ENCODE measurements at places on chromosomes 12 and 14. TPM values are rescaled to one million over a fixed set of nuclear protein-coding genes. Genes with fewer than 3 reads are reported as not detected.

The MCRS1 gene
- total RNA-seq = 45.6 TPM

The RD3L gene
- total RNA-seq = not detected

The WSCD2 gene
- total RNA-seq = not detected

The NXPH4 gene
- not detected for total RNA-seq

The FAM181A gene
- total RNA-seq = not detected

The GABARAPL1 gene
- 28.4 TPM for total RNA-seq

The FAR2 gene
- total RNA-seq = 10.6 TPM

Measured in stomach (tissue), 19 donors.